ENCODE measurements at places on chromosomes 4 and X.

- DNase-seq, result no peak
Measured at GRCh38 chr4:101299899-101300540, 47.3 kb downstream of the PPP3CA start.

DNA sequence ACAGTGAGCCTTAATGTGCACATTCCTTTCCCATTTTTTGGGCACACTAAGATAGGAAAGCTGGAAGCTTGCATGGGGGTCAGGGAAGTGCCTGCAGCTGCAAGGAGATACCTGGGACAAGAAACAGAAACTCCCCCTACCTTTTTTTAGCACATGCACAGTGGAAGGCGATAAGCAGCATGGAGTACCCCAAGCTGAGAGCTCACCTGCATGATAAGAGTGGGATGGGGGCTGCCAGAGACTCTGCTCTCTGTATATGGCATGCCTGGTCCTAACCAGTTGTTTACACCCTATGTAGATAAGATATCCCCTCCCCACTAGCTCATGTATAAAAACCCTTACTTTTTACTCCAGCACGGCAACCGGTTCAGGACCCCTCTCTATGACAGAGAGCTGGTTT lies 135.9 kb downstream of the TENT5D start:
- no peak for DNase-seq

DNA sequence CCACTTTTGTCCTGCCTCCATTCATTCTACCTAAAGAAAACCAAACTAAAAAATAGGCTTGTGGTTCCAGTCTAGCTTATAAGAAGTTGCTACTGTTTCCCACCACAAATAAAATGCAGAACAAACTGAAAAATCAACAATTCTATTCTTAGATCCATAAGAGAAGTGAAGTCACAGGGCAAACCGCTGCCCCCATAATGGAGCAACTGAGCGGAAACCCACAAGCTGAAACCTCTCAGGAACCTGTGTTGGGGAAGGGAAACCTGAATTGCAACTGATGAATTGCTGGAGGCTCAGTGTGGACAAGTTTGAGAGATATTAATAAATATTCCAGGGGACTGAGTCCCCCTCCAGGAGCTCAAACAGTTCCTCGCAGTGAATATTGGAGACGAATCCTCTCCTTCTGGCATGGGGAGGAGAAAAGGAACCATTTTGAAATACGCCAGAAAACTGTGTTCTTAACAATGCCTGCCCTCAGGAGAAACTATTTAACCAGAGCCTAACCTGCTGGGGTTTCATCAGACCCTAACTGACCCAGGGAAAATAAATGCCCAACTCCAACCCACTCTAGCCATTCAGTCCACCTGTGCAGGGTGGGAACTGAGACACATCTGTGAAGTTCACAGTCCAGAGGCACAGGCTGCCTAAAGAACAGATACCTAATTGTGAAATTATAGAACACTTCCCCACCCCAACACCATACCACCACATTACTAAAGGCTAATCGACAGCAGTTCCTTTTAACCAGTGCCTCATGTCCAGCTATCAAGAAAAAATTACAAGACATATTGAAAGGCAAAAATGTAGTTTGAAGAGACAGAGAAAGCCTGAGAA lies 22.8 kb upstream of the SH3RF1 start:
- DNase-seq, result no peak

- DNase-seq, result no peak
Measured at GRCh38 chrX:154083126-154083517, 14.4 kb downstream of the MECP2 start.

DNA sequence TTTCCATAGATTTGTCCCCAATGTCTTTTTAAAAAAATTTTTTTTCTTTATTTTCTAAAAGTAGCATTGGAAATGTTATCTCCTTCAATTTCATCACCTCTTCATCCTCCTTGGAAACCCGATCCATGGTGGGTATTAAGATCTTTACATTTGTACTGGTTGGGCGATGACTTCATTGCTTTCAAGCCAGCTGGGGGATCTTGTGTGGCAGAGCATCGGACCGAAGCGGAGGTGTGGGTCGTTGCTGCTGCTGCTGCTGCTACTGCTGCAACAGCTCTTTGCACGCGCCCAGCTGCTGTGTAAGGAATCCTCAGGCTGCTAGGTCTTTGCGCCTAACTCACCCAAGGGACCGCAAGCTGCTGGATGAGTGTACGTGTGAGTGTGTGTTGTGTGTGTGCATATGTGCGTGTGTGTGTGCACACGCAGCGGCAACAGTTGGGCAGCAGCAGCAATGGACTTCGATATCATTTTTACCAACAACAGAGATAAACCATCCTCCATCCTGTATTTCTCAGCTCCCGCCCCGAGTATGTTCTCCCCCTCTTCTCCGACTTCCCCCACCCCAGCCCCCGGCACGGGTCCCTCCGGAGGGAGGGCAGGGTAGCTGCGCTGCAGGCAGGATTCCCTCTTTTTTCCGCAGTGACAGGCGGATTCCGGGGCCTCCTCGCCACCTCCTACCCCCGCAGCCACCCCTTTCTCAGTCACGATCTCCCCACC lies 768 bp upstream of the CDKL5 start:
- no peak for DNase-seq

- no peak for DNase-seq
Measured at GRCh38 chr4:19614171-19614570, 637.5 kb upstream of the SLIT2 start.

GRCh38 chr4:48546336-48546735 lies 56.3 kb downstream of the ZAR1 start:
- no peak for DNase-seq

DNA sequence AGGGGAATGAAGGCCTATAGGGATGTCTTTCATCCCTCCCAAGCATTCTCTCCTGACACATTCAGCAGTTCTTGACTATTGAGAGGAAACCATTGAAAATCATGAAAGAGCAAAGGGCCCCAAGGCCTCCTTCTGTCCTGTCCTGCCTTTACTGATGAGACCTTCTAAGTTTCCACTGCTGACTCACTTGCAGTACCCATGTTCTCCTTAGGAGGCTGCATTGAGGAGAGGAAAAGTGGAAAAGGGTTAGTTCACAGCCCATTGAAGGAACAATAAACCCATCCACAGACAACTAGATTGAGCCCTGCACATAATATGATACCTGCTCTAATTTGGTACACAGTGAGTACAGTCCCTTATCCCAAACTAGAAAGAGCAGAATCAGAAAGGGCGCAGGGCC lies 115.1 kb upstream of the PNPLA4 start:
- no peak for DNase-seq

- no peak for DNase-seq
Measured at GRCh38 chr4:108058685-108059440, 69.2 kb downstream of the HADH start.
